Spleen (tissue), 13 donors: ENCODE measurements at places on chromosomes 12 and 14. TPM values are rescaled to one million over a fixed set of nuclear protein-coding genes. Genes with fewer than 3 reads are reported as not detected.

DNA sequence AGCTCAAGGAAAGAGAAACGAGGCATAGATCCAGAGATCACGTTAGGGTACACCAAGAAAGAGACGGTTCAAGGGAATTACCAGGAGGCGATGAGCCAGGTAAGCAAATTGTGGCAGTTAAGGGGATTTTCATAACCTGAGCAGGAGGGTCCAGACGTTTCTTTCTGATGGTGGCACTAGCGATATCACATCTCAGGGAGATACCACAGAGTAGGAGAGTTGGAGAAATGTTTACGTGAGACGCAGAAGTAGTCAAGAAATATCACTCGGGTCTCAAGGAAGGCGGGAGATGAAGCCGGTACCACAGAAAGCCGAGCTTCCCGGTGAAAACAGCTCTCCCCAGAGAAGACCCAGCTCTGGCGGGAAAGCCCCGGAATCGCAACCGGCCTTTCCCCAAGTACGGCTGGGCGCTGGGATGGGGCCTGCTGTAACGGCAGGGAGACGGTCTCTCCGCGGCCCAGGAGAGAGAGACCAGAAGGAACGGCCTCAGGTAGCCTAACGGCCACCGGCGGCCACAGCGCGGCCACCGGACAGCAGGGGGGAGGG, 485 bp downstream of the SENP1 start:
- DNase-seq, result no peak

DNA sequence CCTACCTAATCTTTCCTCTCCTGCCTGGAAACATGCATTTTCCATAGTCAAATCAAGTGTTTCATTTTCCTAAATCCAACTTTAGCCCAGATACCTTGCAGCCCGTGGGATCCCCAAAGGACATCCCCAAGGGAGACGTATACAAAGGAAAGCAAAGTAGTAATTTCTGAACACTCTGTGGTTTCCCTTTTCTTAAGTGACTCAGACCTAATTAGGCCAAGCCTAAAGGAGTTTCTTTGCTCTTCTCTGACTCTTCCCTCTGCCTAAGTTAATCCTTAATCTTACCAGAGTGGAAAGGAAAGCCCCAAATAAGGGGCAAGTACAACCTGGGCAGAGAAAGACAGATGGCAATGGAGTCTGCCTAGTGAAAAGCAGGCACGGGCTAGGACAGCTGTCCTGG, 250.3 kb downstream of the SPTSSA start:
- no peak for DNase-seq

- peak; percentile 42 for DNase-seq
Observed at GRCh38 chr12:3603576-3603975, 112.6 kb downstream of the PRMT8 start.

DNA sequence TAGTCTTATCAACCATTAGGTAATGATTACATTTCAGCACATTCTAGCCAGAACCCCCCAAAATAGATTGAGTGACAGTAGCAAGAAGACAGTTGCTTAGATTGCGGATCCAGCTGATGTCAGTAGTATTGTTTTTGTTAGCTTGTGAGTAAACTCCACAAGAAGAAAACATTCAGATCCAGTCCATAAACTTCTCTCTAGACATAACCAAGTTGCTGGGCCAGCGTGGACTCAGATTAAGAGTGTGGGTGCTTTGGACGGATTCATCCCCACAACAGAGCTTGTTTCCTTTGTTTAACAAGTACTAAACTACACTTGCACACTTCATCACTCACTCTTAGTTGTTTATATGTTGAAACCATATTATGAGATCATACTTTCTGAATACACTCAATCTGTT, 293.4 kb downstream of the NPAS3 start:
- DNase-seq, result no peak

DNA sequence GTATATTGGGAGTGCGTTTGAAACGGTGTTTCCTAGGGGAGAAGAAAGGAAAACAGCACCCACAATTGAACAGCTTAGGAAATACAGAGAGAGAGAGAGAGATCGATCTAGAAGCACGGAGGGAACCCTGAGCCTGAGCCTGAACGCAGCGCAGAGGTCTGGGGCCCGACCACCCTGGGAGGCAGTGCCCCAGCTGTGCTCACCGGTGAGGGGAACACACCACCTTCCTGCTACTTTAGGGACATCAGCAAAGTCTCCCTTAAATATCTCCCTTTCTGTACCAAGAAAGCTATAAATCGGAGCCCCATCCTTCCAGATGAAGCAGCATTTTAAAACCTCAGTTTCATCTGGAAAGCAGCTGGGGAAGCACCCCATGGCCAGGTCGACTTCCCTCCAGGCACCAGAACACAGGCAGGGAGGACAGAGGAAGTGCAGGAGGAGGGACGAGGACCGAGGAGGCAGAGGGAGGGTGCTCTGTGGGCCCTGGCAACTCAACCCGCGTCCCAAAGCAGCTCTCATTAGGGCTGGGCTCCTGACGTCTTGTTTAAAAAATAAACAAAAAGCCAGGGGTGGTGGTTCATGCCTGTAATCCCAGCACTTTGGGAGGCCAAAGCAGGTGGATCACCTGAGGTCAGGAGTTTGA, 12.2 kb downstream of the RIMBP2 start:
- no peak for DNase-seq

GRCh38 chr12:91364471-91365184, 182.0 kb upstream of the DCN start:
- no peak for DNase-seq

- peak; percentile 55 for DNase-seq
Observed at GRCh38 chr12:52630008-52630500, 11.7 kb upstream of the KRT73 start.

- no peak for DNase-seq
Observed at GRCh38 chr12:58424735-58425392, 483.5 kb downstream of the ATP23 start.

DNA sequence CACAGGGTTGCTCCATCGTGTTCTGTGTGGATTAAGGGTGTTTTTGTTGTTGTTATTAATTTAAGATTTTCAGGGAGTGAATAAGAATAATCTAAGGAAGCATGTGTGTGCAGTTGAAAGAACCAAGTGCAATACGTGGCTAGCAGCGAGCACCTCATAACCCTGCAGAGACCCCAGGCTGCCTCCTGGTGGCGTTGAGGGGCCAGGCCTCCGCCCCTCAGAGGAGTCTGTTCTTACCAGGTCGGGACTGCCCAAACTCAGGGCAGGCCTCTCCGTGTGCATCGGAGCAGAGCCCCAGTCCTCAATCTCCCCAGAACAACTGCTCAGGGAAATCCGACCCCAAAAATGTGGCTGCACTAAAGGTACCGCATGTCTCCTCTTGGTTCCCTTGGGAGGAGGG, 36.8 kb downstream of the IL31 start:
- DNase-seq, result no peak

DNA sequence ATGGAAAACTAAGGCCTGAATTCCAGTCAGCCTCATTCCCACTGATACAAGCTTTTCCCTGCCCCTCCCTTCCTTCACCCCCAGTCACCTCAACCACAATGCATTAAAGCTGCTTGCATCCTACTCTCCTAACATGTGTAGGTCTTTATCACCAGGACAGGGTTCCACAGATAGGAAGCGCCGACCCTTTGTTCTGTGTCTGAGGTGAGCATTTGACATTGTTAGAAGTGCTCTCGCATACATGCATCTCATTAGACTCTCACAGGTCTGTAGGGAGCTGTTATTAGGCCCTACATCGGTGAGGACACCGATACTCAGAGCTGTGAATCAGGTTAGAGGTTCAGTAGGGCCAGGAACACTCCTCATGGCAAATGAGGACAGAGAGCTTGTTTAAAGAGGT, 13.2 kb upstream of the EDDM3A start:
- no peak for DNase-seq

- no peak for DNase-seq
Observed at GRCh38 chr14:49396801-49397200, 189.4 kb downstream of the RPS29 start.

- DNase-seq, result no peak
Observed at GRCh38 chr12:3712209-3712992, 40.5 kb downstream of the CRACR2A start.

- no peak for DNase-seq
Observed at GRCh38 chr12:121304306-121304705, 7.8 kb upstream of the CAMKK2 start.

DNA sequence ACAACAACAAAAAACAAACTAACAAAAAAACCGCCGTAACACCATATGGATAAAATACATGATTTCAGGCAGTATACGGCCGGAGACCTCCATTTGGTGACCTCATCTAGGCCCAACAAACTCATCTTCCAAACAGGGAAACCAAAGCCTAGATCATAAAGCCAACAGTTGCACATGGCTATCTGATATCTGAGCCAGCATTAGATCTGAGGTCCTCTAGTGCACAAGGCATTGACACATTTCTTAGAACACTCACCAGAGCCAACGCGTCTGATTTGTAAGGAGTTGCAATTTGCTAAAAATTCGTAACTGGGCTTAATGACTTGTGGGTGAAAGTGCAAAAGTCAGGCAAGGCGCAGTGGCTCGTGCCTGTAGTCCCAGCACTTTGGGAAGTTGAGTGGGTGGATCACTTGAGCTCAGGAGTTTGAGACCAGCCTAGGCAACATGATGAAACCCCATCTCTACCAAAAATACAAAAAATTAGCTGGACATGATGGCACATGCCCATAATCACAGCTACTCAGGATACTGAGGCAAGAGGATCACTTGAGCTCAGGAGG, 42.0 kb upstream of the NUDT4 start:
- DNase-seq, result no peak

GRCh38 chr14:57574617-57575288, 81.1 kb upstream of the CCDC198 start:
- DNase-seq, result no peak

DNA sequence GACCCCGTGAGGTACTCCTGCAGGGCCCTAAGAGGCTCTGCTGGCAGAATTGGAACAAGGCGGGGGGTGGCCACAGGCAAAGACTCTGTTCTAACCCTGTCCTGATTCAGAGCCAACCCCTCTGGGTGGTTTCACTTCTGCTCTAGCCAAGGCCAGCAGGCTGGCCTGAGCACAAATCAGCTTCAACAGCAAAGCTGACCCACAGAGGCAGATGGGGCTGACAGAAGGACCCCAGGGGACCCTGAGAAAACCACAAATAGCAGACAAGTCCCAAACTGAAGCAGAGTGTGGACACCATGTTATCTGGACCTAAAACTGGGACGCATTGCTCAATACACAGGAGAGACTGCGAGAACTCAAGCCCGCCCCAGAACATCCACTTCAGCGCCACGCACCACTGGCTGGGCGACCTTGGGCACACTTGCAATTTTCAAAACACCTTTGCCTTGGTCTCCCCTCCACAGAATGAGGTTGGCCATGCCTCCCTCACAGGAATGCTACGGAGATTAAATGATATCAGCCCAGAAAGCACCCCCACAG, 76.4 kb upstream of the DICER1 start:
- DNase-seq, result peak; percentile 75

- DNase-seq, result peak; percentile 94
Observed at GRCh38 chr12:67648521-67649260, at the start of gene DYRK2. DYRK2 (plus strand) TSS chr12:67648745; CDS start chr12:67649134, 389 bp downstream.

DNA sequence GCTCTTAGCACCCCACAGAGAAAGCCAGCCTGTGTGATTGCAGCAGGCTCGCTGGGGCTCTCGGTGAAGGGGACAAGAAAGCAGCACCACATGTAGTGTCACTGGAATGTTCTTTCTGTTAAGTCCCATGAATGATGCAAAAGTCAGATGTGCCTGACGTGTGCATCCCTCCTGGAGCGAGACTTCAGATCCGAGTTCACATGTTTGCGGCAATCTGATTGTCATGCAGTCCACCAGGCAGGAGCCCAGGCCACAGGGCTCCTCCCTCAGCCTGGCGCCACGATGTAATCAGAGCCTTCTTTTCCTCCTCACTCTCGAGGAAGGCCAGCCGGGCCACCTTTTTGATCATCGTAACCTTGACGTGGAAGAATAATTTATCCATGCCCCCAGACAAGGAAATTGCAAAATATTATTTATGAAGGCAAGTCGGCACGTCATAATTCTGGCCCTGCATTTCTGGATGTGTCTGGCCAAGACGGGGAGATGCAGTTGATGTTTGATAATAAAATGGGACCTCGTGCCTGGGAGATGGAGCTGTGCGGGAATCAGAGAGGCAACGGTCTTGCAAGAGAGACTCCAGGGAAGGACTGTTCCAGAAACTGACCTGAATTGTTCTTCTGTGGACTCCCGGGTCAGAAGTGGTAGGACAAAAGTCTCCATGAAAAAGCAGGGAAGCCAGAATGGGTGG, 214.6 kb downstream of the PHETA1 start:
- peak; percentile 27 for DNase-seq

DNA sequence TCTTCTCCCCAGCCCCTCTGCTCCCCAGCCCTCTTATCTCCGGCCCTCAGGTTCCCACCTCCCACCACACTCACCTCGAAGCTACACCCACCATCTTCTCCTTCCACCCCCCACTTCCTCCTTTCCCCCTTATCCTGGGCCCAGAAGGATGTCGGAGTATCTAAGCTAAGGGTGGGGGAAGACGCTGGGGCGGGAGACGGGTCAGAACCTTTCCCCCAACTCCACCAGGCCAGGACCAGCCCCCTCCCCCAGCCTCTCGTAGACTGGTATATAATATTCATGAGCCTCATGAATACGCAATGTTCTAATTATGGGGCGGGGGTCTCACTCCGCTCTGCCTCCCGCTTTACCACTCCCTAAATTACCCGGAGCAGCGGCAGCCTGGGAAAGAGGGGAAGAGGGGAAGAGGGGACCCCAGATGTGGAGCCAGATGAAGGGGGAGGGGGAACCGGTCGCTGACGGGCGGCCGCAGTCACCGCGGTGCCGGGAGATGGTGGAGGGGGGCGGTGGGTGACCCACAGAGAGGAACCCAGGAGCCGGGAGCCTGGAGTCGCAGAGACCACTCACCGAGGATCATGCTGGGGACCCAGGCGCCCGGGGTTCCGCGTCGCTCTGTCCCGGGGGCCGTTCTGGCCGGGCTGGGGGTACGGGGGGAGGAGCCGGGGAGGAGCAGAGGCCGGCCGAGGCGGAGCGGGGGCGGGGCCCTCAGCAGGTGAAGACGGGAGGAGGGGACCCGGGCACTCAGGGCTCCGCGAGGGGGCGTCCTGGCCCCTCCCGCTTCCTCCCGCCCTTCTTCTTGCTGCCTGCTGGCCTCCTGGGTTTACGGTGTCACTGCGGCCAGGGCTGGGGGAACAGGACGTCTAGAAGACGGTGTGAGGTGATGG, 6.4 kb upstream of the ZNF385A start:
- DNase-seq, result peak; percentile 92

GRCh38 chr14:75615200-75615599, 36.8 kb downstream of the FLVCR2 start:
- peak; percentile 75 for DNase-seq

DNA sequence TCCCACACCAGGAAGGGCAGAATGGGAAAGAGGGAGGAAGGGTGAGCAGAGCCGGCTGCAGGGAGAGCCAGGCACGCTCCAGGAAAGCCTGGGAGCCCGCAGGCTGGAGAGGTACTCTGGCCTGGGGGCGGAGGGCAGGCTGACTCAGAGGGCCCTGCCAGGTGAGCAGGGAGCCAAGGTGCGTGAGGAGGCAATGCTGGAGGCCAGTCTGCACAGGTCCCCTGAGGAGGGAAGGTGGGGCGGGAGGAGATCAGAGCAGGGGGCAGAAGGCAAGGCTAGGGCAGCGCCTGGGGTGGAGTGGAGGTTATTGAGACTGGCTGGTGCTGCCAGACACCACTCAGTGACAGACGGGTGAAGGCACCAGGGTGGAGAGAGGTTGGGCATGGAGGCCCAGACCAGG, 385.0 kb downstream of the BCL11B start:
- DNase-seq, result no peak

Gene INSM2
- not detected for total RNA-seq

Gene ERP27
- 6.4 TPM for total RNA-seq

Gene RERGL
- total RNA-seq, result 0.30 TPM

Gene SLC4A8
- 5.7 TPM for total RNA-seq

Gene CLEC1A
- 7.2 TPM for total RNA-seq

Gene ANGEL1
- 66.0 TPM for total RNA-seq

Gene CHPT1
- total RNA-seq, result 42.4 TPM

Gene ZNF384
- 69.1 TPM for total RNA-seq

Gene ATG101
- total RNA-seq, result 40.1 TPM
